Stimulated activated CD4-positive, alpha-beta T cell treated with anti-CD3 and anti-CD28 coated beads, Interleukin-1b, Interleukin-23, amount 100 ng/mL, for 4 hours (primary cell): ENCODE measurements at places on chromosomes 1 and 21.

DNA sequence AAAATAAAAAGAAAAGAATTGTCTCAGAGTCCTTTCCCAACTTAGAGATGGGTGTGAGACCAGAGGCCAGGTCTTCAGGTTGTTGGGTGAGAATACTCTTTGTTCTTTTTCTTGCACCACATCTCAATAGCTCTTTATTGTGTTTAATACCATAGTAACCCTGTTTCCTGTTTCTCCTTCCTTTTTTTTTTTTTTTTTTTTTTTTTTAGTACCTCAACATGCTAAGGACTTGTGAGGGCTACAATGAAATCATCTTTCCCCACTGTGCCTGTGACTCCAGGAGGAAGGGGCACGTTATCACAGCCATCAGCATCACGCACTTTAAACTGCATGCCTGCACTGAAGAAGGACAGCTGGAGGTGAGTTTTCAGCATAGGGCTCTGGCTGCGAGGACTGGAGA lies 24.4 kb downstream of the CELF3 start:
- no peak for DNase-seq

DNA sequence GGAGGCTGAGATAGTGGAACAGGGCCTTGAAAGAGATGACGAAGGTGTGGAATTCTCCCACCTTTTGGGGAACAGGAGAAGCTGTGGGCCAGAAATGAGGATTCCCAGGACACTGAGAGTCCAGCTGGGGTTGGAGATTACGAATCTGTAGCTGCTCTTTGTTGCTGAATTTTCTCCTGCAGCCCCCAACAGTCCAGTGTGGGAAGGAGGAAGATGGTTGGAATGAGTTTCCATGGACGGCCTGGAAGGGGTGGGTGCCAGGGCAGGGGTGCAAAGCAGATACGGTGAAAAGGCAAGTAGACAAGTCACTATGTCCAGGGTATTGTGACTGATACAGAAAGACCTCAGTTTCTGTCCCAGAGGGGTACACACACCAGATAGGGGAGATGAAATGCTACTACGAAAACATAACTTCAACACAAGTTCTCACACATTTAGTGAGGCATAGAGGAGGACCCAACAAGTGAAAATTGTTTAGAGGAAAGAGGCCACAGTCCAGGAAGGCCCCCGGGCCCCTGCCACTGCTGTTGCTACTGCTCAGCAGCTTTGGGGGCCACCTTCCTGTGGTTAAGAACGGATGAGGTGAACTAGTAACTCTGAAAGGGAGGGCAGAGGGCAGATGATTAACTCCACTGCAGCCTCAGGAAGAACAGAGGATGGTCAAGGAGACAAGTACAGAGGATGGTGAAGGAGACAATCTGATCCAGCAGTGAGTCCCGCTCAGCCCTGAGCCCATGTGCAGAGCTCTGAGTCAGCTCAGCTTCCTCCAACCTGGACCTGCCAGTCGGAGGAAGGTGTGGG lies 7.3 kb downstream of the CD244 start:
- no peak for DNase-seq

GRCh38 chr1:88394958-88395357 lies 289.1 kb upstream of the PKN2 start:
- DNase-seq: no peak

DNA sequence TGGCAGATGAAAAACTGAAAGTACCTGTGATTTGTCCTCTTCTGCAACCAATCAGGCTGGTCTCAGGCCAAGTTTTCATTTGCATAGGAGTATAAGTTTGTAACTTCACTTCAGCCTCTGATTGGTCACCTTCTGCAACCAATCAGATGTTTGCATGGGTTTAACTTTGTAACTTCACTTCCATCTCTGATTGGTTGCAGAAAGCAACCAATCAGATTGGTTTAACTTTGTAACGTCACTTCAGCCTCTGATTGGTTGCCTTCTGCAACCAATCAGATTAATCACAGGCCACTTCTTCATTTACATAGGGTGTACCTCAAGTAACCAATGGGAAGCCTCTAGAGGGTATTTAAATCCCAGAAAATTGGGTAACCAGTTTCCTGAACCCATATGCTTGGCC lies 18.9 kb upstream of the TUT4 start:
- DNase-seq: no peak

GRCh38 chr1:20593756-20594155 lies 4.9 kb downstream of the CDA start:
- DNase-seq: no peak

- DNase-seq: no peak
Observed at GRCh38 chr1:95582191-95582590, 348.2 kb downstream of the RWDD3 start.

- no peak for DNase-seq
Observed at GRCh38 chr1:182262425-182262824, 129.2 kb downstream of the GLUL start.

DNA sequence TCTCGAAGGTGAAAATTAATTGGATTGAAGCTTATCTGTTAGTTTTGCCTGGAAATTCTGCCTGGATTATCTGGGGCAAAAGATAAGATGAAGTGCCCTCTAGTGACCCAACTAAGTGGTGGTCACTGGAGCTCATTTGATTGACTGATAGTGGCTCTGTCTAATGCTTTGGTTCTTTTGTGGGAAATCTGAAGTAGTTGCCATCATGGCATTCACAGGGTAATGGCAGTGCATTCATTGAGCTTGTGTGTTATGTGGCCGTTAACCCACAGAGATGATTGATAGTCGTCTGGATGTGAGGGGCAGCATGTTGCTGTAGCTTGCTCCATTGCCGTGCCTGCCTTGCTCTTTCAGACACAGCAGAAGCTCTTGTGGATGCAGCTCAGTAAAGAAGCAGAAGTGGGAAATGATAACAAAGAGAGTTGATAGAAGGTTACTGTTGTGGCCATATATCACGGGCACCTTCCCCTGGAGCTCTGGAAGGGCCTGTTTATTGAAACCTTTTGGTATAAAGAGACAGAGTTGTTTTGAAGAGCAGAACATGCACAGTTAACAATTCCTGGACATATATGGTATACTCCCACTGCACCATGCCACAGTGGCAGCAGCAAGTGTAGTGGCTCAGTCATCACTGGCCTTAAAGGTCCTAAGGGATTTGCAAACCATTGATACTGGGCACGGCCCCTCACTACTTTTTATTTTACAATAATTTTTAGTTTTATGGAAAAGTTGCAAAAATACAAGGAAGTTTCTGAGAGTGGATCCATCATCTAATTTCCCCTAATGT lies 42.0 kb downstream of the CXADR start:
- DNase-seq: no peak

DNA sequence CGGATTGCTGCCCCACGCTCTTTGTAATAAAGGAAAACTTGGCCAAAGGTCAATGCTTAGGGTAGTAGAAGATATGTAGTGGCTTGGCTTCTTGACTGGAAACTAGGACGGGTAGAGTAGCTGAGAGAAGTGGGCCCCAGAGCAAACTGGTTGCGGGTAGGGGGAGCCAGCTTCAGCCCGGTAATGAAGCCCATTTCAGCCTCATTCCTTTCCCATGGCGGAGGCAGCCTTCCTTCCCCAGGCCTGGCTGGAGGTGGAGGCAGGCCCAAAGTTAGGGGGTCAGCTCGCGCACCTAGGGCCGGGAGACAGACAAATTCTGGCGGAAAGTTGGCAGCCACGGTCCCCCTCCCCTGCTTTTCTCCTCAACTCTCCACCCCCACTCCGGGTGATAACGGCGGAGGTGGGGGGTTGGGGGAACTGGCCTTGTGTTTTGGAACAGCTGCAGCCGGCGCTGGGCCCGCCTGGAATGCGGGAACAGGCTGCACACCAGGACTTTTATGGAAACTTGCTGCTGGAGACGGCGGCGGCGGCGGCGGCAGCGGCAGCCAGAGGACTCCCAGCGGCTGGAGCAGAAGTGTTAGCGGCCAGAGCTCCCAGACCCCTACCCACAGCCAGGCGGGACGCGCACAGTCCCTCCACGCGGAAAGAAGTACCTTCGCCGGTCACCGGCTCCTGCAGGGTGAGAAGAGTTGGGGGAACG lies at the start of gene NEXN:
TSS of gene NEXN (plus strand) at position 544 of the 700 bp plus-strand sequence. CDS start 27,483 bp downstream, outside the sequence.
- no peak for DNase-seq

- no peak for DNase-seq
Observed at GRCh38 chr1:99768104-99768503, 1.7 kb upstream of the FRRS1 start.

DNA sequence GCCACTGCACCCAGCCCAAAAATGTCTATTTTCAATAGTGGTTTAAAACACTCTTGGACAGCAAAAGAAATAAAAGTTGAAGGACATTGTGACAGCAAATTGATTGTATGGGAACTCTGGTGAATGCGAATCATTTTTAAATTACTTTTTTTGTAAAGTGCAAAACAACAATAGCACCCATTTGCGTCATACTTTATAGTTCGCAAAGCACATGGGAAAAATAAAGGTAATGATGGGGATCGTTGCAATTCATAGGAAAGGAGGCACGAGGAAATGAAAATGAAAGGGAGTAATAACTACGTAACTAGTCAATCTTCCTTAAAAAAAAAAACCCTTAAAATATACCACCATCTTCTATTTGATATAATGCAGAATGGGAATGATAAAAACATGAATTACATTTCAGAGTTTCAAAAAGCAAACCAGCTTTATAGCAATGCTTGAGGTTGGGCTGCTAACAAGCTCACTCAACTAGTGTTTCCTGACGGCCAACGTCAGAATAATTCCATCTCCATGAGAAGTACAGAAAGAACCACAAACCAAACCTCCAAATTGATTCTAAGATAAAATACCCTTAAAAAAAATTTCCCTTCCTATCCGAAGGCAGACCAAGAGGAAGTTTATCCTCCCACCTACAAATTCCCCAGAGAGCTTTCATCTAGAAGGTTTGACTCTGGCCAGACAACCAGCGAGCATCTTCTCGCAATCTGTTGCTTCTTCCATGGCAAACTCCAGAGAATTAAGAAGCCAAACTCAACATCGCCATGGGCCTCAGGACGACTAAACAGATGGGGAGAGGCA lies at the start of gene EDARADD:
TSS of gene EDARADD (plus strand) at position 606 of the 801 bp plus-strand sequence. CDS start at position 765, 159 bp downstream.
- DNase-seq: no peak

GRCh38 chr21:34911360-34911759 lies 137.7 kb downstream of the RUNX1 start:
- no peak for DNase-seq

GRCh38 chr1:205448540-205449253 lies 7.1 kb downstream of the BLACAT1 start:
- no peak for DNase-seq

GRCh38 chr1:174204697-174205308 lies 45.5 kb downstream of the RABGAP1L start:
- DNase-seq: no peak

- DNase-seq: no peak
Observed at GRCh38 chr1:248812736-248813425, 12.8 kb downstream of the SH3BP5L start.

DNA sequence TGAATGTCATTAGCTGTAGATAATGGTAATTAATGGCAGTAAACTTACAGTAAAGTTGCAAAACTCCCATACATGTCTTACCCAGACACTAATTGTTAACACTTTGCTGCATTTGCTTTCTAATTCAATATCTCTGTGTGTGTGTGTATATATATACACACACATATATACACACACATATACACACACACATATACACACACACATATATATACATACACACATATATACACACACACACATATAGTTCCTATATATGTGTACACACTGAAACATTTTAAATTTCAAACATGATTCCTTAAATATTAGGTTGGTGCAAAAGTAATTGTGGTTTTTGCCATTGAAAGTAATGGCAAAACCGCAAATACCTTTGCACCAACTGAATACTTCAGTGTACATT lies 3.7 kb upstream of the EPHX1 start:
- no peak for DNase-seq

DNA sequence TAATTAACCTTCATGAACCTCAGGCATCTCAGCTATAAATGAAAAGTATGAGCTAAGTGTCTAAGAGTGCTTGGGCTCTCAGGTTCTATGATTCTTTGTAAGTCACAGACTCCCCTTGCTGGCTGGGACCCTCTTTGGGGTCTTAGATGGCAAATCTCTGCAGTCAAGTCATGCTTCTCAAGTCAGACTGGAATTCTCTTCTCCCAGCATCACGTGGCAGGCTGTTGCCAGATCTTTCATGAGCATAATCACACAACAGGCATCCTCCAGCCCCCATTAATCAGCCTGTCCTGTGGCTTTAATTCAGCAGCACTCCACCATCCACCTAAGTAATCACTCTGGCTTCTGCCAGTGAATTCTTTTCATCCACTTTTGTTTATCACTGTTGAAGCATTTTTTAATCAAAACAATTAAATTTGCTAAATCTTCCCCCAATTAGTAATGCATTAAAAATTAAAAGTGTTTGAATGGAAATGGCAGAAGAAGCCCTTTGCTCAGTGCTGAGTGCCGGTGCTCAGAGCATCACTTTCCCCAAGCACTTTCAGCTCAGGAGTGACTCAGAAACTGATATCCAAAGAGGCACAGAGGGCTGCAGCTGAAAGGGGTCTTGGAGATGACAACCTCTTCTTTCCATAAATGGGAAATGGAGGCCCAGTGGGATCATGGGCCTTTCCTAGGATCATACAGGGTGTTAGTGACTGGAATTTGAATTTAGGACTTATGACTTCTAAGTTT lies 50.2 kb downstream of the C8A start:
- DNase-seq: no peak

GRCh38 chr1:222372221-222372620 lies 175.7 kb downstream of the HHIPL2 start:
- no peak for DNase-seq

DNA sequence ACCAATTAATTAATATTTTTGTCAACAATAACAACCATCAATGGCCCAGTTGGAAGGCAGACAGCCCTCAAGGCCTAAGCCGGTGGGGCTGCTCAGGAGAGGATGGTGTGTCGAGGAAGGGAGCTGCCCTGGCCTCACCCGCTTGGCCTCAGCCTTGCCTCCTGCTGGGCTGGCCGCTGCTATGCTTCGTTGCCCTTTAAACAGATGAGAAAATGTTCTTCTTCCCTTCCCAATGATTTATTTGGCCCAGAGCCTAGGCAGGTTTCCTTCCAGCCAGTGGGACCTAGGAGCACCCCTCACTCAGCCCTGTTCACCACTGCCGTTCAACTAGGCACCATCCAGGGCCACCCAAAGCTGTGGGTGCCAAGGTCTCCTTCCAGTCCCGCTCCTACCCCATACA lies 3.1 kb upstream of the ADGRB2 start:
- DNase-seq: no peak

DNA sequence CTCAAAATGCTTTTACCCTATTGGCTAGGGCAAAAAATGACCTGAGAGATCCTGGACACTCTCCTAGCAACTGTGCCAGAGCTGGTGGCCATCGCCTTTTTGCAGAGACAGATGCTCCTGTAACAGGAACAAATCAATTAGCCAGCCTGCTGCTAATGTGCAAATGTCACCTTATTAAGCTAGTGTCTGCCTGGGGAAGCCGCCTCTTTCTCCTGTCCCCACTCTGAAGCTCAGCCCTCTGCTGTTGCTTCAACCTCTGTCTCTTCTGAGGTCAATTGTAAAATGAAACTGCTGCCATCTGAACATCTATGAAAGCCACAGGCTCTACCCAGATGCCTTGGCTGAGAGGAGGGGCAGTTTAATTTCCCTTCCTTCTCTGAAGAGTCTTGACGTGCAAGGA lies 85.5 kb upstream of the CACNA1E start:
- no peak for DNase-seq

DNA sequence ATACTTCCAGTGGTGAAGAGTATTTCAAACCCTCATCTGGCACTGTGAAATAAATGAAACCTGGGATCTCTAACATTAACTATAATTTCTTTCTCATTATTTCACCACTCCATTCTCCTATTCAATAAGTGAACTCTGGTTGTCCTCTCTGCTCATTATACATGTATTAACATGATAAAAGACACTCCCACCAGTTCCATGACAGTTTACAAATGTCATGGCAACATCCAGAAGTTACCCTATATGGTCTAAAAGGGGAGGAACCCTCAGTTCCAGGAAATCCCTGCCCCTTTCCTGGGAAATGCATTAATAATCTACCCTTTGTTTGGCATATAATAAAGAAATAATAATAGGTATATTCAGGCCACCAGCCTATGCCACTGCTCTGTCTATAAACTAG lies 62.7 kb upstream of the BRINP3 start:
- DNase-seq: no peak
